ENCODE measurements at places on chromosomes 13 and 19. TPM values are rescaled to one million over a fixed set of nuclear protein-coding genes. Genes with fewer than 3 reads are reported as not detected.

Gene ZNF665
- 26.1 TPM for total RNA-seq

GRCh38 chr13:80824229-80824628, 483.3 kb upstream of the SPRY2 start:
- no peaks in the 10 kb centered on the region for H3K36me3 ChIP-seq
- no peak for DNase-seq
- H3K4me1 ChIP-seq, result no peaks in the 10 kb centered on the region
- no peaks in the 10 kb centered on the region for H3K27me3 ChIP-seq

- peak; percentile 26 for DNase-seq
- H3K27ac ChIP-seq, result no peak overlapping the region
- H3K4me3 ChIP-seq, result no peak overlapping the region
- H3K4me1 ChIP-seq, result no peaks in the 10 kb centered on the region
These were observed 44.5 kb upstream of the GTF3A start for GRCh38 chr13:27379694-27380641.

DNA sequence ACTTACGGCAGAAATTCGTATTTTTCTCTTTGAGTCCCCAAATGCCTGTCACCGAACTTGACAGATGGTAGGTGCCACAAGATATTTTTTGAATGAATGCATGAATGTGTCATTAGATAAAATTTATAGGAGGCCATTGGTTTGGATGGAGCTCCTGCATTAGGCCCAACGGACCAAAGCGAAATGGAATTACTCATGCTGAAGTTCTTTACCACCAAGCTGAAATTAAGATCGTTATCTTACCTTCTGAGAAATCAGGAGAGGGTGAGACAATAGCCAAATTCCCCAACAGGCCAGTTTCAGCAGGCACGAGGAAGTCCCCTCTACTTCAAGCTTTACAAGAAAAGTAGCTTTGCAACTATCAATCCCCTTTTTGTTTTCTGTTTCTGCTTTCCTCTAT, 452.5 kb upstream of the ARGLU1 start:
- no peak overlapping the region for H3K4me3 ChIP-seq
- DNase-seq, result no peak
- H3K36me3 ChIP-seq, result no peaks in the 10 kb centered on the region
- H3K27me3 ChIP-seq, result no peaks in the 10 kb centered on the region

- no peak for DNase-seq
- no peaks in the 10 kb centered on the region for H3K27me3 ChIP-seq
- no peaks in the 10 kb centered on the region for H3K4me1 ChIP-seq
These were observed 79.2 kb upstream of the SCEL start for GRCh38 chr13:77456271-77456670.

DNA sequence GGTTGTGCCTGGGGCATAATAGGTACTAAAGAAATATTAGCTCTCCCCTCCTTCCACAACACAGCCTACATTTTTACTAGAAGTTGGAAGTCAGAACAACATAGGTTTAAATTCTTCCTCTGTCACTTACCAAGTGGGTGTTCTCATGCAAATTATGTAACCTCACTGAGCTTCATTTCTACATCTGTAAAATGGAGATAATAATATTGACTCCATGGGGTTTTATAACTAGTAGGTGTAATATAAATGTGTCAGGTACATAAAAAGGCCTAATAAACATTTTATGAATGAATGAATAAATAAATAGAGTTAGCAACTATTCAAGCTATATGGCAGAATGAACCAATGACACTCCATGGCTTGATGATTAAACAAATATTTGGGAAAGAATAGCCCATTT, 27.1 kb upstream of the SERP2 start:
- H3K27ac ChIP-seq, result no peak overlapping the region
- H3K36me3 ChIP-seq, result no peaks in the 10 kb centered on the region
- no peaks in the 10 kb centered on the region for H3K27me3 ChIP-seq
- no peak for DNase-seq

DNA sequence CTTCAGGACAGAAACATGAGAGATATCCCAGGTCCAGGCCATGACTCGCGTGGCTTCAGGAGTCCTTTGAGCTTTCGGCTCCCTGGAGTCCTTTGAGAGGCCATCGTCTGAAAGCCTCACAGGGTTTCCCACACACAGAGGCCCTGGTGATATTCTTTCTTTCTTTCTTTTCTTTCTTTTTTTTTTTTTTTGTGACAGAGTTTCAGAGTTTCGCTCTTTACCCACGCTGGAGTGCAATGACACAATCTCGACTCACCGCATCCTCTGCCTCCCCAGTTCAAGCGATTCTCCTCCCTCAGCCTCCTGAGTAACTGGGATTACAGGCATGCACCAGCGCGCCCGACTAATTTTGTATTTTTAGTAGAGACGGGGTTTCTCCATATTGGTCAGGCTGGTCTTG, 5.5 kb downstream of the SIN3B start:
- no peaks in the 10 kb centered on the region for H3K4me1 ChIP-seq
- no peak overlapping the region for H3K4me3 ChIP-seq
- no peak overlapping the region for H3K27ac ChIP-seq
- peaks cover 4% of the 10 kb centered on the region for H3K36me3 ChIP-seq

GRCh38 chr19:30253581-30253996, 118.6 kb upstream of the ZNF536 start:
- no peak overlapping the region for H3K4me3 ChIP-seq
- DNase-seq, result no peak
- H3K36me3 ChIP-seq, result no peaks in the 10 kb centered on the region
- H3K27me3 ChIP-seq, result peaks cover 4% of the 10 kb centered on the region
- no peaks in the 10 kb centered on the region for H3K4me1 ChIP-seq

GRCh38 chr19:51771376-51772130, 10.6 kb downstream of the FPR2 start:
- DNase-seq, result no peak
- H3K27ac ChIP-seq, result no peak overlapping the region
- H3K4me1 ChIP-seq, result no peaks in the 10 kb centered on the region
- no peaks in the 10 kb centered on the region for H3K27me3 ChIP-seq
- no peaks in the 10 kb centered on the region for H3K36me3 ChIP-seq

DNA sequence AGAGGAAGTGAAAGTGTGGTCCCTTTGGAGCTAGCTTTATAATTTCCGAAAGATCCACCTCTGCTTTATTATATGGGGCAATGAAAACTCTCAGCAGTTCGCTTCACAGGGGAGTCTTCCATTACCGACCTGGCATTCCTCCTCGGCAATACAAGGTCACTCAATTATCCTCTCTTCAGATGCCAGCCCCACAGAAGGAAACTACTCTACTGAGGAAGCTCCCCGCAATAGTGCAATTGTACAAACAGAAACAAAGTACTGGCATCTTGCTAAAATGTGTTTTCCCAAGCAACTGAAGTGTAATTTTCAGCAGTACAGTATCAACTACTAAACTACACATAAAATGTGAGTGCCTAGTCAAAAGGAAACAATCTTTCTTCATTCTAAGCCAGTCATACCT, 702.0 kb downstream of the PCDH9 start:
- no peak for DNase-seq
- no peaks in the 10 kb centered on the region for H3K27me3 ChIP-seq
- no peak overlapping the region for H3K4me3 ChIP-seq
- no peaks in the 10 kb centered on the region for H3K4me1 ChIP-seq
- H3K36me3 ChIP-seq, result no peaks in the 10 kb centered on the region

- H3K27ac ChIP-seq, result no peak overlapping the region
- H3K27me3 ChIP-seq, result no peaks in the 10 kb centered on the region
- no peak for DNase-seq
- no peaks in the 10 kb centered on the region for H3K4me1 ChIP-seq
- no peaks in the 10 kb centered on the region for H3K36me3 ChIP-seq
These were observed 811.1 kb downstream of the DIAPH3 start for GRCh38 chr13:59352600-59352999.

GRCh38 chr19:49690656-49691242, at the start of gene CPT1C:
Gene CPT1C (plus strand): TSS chr19:49691116. CDS start chr19:49692253, 1,137 bp downstream.
- no peaks in the 10 kb centered on the region for H3K27me3 ChIP-seq
- no peaks in the 10 kb centered on the region for H3K4me1 ChIP-seq
- H3K36me3 ChIP-seq, result no peaks in the 10 kb centered on the region
- H3K4me3 ChIP-seq, result peak within 1 kb of the TSS; percentile 44

Gene DAND5
- total RNA-seq, result 1.8 TPM

DNA sequence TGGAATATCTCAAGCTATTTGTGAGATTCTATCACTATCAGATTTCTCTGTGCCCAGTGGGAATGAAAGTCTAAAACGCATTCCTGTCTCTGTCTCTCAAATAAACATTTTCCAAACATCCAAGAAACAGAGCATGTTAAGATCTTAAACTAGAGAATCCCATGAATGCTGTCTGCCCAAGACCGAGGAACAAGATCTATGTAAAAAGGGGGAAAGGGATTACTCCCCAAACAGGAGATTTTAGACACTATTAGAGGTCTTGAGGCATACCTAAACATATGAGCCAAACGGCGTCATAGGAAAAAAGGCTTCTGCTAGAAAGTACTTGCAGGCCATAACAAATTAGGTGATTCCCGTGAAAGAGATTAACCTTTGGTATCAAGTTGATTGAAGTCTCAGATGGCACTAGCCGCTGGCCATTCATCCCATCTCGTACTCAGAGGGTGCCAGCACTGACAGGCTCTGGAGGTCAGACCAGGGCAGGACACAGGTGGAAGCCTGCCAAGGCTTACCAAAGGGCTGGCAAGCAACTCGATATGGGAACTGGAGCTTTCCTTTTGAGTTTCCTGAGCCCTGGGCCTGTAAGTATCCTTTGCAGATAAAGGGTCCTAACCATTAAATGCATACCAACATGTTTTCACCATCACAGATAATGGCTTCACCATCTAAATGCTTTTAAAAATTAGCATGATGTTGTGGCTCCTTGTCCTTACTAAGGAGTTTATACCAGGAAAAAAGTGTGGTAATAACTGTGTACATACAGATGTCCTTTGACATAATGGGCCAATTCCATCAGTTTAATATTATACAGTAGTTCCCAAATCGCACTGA, 225.2 kb downstream of the FOXO1 start:
- no peaks in the 10 kb centered on the region for H3K27me3 ChIP-seq
- H3K27ac ChIP-seq, result peak overlapping the region; percentile 17
- DNase-seq, result peak; percentile 30
- H3K4me1 ChIP-seq, result no peaks in the 10 kb centered on the region

DNA sequence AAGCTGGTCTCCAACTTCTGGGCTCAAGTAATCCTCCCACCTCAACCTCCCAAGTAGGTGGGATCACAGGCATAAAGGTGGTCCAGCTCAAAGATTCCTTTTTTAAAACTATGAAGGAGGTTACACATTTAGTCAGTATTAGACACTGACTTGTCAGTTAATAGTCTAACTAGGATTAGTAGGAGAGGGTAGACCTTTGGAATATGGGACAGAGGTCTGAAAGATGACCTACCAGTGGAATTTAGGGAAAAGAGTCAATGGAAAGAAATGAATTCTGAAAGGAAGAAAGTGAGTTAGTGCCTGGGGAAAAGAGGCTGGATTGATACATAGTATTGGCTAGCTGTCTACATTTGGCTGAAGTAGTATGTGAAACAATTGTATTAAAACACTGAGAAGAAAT, 220.7 kb downstream of the MZT1 start:
- no peaks in the 10 kb centered on the region for H3K4me1 ChIP-seq
- DNase-seq, result no peak
- H3K27me3 ChIP-seq, result no peaks in the 10 kb centered on the region
- H3K4me3 ChIP-seq, result no peak overlapping the region
- H3K36me3 ChIP-seq, result no peaks in the 10 kb centered on the region
- no peak overlapping the region for H3K27ac ChIP-seq

- H3K27ac ChIP-seq, result no peak overlapping the region
- H3K4me1 ChIP-seq, result peaks cover 15% of the 10 kb centered on the region
- H3K36me3 ChIP-seq, result peaks cover 10% of the 10 kb centered on the region
These were observed 32.0 kb downstream of the CCDC8 start for GRCh38 chr19:46381346-46381745.

- H3K27ac ChIP-seq, result no peak overlapping the region
- H3K27me3 ChIP-seq, result peaks cover 2% of the 10 kb centered on the region
- H3K36me3 ChIP-seq, result no peaks in the 10 kb centered on the region
- H3K4me3 ChIP-seq, result no peak overlapping the region
- DNase-seq, result no peak
- no peaks in the 10 kb centered on the region for H3K4me1 ChIP-seq
These were observed 13.4 kb upstream of the GJB2 start for GRCh38 chr13:20206065-20206697.

Gene IL12RB1
- 0.73 TPM for total RNA-seq

DNA sequence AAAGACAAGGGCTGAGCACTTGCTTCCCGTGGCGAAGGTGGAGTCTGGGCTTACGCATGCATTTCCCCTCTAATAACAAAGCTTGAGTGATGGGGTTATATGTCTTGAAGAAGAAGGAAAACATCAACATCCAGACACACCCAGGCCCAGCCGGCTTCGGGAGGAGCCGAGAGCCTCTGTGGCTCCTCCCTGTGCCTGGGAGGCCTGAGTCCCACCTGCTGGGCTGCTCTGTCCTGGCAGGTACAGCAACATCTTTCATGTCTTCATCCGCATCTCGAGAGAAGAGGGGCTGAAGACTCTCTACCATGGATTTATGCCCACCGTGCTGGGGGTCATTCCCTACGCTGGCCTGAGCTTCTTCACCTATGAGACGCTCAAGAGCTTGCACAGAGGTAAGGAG, 30.6 kb downstream of the TMEM161A start:
- H3K4me1 ChIP-seq, result no peaks in the 10 kb centered on the region
- no peaks in the 10 kb centered on the region for H3K27me3 ChIP-seq
- H3K27ac ChIP-seq, result no peak overlapping the region
- no peaks in the 10 kb centered on the region for H3K36me3 ChIP-seq
- no peak overlapping the region for H3K4me3 ChIP-seq

DNA sequence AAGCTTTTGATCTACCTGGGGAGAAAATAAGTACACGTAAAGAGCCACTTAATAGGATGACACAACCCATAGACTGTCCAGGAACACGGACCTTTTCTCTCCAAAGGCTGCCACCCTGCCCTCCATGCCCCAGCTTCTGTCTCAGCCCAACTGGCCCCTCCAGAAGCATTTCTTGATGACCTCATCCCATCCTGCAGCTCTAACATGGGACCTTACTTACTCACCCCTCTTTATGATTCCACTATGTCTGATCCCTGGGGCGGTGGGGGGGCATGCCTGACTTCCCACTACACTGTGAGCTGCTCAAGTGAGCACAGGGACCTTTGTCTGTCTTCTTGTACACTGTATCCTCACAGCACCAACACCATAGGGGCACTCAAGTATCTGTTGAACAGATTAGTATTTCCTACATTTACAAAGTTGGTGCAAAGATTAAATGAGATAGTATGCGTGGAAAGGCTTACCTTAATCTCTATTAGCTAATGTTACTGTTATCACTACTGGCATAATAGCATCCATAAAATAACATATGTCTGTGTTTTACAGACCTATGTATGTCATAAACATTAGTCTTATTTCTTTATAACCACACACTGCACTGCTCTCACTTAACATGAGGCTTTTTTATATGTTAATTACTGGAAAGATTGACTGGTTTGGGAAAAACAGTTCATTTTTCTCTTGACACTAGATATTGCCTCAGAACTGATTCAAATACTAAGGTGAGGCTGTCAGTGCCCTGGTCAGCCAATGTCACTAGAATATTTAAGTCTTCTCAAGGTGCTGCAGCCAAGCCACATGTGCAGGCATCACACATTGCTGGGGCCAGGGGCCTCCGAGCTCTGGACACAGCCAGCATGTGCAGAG, 100.9 kb downstream of the FOXO1 start:
- H3K27ac ChIP-seq, result no peak overlapping the region
- no peak for DNase-seq
- no peaks in the 10 kb centered on the region for H3K36me3 ChIP-seq
- no peaks in the 10 kb centered on the region for H3K27me3 ChIP-seq
- no peaks in the 10 kb centered on the region for H3K4me1 ChIP-seq

All from prostate gland (tissue), 2 donors.